ENCODE measurements at places on chromosomes 5 and 9.

DNA sequence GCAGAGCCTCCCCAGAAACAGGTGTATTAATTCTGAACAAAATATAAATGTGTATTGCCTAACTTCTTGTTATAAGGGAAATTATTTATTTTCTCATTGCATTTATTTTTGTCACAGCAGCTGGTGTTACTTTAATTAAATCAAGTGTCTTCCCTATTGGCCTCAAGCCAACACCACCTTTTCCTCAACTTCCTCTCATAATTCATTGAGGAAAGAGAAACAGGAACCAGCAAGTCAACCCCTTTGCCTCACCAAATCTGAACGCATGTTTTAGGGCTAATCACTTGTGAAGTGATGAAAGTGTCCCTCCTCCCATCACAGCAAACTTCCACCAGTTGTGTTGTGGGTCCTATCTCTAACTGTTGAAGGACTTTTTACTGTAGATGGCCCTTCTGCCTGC, 73.1 kb downstream of the DIRAS2 start:
- DNase-seq: no peak

DNA sequence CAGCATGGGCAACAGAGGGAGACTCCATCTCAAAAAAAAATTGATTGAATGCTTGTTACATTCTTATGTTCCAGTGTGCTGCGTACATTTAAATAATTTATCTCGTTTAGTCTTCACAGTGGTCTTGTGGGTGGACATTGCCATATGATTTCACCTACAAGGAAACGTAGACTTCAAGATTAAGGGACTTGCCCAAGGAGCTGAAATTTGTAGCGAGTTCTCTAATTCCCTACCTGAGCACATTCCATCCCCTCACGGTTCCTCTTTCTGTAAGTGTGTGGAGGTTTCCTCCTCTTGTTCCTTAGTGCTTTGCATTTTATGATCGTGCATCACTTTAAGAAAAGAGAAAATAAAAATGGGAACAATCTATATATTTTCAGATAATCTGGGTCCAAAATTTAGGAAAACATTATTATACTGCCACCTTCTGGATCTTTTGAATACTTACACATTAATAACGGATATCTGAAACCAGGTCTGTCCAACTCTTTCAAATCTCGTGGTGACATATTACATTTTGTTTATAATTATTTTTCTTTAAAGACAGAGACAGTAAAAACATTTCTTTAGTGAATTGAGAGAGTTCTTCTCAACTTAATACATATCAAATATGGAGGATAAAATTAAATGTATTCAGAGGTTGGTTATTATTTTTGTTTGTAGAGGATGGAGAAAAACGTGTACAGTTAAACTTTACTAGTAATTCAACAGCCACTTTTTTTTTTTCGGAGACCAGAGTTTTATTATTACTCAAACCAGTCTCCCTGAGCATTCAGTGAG, 29.9 kb upstream of the C7 start:
- no peak for DNase-seq

GRCh38 chr5:76789991-76790581, 28.7 kb upstream of the F2RL1 start:
- DNase-seq: no peak

GRCh38 chr9:82989929-82990328, 73.0 kb downstream of the RASEF start:
- DNase-seq: no peak

DNA sequence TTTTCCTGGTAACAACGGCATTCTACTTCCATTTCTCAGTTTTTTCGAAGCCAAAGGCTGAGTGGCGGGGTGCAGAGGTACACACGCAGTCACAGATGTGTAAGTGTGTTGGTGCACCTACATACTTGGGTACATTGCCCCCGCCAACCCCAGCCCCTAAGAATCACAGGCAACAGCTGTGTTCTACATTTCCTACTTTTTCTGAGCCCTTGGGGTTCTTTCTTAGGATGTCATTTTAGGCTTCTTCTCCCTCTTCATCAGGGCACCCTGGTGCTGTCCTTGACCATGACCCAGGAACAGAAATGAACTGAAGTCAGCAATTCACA, 104.8 kb downstream of the PAX5 start:
- DNase-seq: no peak

DNA sequence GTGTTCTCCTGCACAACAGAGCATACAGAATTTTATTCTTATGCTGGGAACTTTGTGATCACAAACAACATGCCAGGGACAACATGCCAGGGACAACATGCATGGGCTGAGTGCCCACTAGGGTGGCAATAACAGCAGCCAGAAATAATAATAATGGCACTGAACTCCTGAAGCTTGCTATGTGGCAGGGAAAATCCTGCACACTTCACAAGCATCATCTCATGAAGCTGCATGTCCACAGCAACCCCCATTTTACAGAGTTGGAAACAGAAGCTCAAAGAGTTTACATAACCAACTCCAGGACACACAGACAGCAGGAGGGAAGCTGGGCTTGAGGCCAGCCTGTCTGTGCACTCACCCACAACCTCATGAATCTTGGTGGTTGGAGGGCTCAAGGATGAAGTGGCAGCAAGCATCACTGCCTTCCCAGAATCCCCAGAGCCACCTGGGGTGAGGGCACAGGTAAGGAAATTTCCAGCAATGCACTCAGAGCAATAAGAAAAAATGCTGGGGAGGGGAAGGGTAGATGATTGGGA, 111.4 kb downstream of the GABBR2 start:
- DNase-seq: no peak

- DNase-seq: no peak
These were observed 58.5 kb upstream of the IER5L start for GRCh38 chr9:129236441-129237145.
